ENCODE measurements at places on chromosomes 3 and 15.

GRCh38 chr3:54653456-54654195 lies 274.2 kb downstream of the LRTM1 start:
- DNase-seq: no peak

DNA sequence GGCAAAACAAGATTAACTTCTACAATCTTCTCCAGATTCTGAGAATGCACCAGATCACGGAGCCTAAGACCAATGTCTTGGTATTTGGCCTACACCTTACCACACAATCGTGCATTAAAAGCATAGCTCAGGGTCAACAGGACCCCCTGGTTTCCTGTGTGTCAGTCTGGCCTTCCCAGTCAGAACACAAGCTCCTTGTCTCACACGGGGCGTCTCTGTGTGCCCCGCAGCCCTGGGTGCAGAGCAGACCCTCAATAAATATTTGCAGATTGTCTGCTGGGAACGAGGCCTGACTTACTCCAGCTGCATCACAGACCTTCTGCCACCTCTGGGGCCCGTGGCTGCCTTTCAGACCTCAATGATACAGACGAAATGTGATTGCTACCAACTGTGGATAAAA lies 82.5 kb upstream of the CTNNB1 start:
- DNase-seq: no peak

DNA sequence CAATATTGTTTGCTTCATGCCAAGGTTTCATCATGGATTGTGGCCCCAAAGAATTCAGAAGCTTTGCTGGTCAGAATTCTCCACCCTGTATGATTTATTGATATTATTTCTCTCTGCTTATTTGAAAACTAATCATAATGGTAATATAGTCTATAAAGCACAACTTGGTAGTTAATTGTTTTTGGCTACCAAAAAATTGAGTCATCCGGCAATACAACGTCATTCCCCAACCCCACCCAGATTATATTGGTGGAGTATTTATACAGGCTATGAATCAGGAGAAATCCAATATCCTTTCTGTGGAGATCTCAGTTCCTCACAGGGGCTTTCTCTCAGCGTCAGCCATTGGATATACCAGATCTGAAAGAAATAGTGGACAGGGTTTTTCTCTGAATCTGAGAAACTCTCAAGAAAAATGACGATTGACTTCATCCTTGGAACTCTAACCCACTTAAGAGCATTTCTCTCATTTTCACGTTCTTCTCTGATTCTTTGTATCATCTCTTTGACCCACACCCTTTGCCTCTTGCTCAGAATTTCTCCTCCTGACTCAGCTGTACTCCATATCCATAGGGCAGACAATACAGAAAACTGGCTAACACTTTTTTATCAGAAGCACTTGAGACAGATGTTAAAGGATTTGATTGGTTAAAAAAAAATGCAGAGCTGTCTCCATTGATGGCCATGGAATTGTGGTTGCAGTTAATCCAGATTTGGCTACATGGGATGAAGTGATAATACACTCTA lies 1055.8 kb upstream of the CADM2 start:
- DNase-seq: no peak

DNA sequence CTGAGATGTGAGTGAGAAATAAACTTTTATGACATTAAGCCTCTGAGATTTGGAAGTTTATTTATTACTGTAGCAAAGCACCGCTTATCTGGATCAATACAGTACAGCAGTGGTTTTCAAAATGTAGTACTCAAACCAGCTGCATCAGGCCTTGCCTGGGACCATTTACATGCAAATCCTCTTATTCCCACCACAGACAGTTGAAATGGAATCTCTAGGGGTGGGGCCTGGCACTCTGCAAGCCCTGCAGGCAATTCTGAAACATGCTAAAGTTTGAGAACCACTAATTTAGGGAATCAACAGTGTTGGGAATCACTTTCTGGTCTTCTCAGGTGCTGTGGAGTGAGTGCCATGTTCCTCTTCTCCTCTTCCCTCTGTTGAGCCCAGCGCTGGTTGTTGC lies 77.8 kb upstream of the TAMM41 start:
- DNase-seq: no peak

Measured in stimulated activated naive CD4-positive, alpha-beta T cell treated with Interleukin-2 at 50 U/mL for 16 hours (primary cell).